Hematopoietic multipotent progenitor cell (in vitro differentiated cells): ENCODE measurements at places on chromosomes 13 and 19. TPM values are rescaled to one million over a fixed set of nuclear protein-coding genes. Genes with fewer than 3 reads are reported as not detected.

GRCh38 chr19:45071545-45071938 is 4.7 kb downstream of the ZNF296 start:
- no peak for DNase-seq

Gene NRTN
- total RNA-seq = 0.54 TPM

Gene CGB1
- total RNA-seq = not detected

GRCh38 chr13:113170511-113170910 is 12.1 kb downstream of the PROZ start:
- DNase-seq = peak; percentile 33

DNA sequence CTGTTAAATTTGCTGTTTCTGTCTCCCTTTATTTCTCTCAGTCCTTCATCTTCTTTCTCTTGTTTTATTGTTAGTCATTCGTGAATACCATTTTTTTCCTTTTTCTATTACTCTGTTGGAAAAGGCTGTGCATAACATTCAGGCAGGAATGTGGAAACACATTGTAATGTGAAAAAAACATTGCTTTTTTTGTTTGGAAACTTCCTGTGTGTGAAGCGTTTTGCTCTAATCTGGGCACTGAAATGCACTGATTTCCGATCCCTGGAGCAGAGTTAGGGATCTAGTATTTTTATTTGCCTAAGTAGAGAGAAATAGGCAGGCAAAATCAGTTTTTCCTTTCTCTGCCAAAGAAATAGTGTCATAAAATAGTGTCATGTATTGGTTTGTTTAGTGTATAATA is 155.5 kb downstream of the PCCA start:
- no peak for DNase-seq
